ENCODE measurements at places on chromosomes 5 and 9. TPM values are rescaled to one million over a fixed set of nuclear protein-coding genes. Genes with fewer than 3 reads are reported as not detected.

- peak; percentile 29 for DNase-seq
Observed at GRCh38 chr5:126884269-126884819, 107.4 kb downstream of the LMNB1 start.

MYOT gene
- 0.61 TPM for total RNA-seq

DNA sequence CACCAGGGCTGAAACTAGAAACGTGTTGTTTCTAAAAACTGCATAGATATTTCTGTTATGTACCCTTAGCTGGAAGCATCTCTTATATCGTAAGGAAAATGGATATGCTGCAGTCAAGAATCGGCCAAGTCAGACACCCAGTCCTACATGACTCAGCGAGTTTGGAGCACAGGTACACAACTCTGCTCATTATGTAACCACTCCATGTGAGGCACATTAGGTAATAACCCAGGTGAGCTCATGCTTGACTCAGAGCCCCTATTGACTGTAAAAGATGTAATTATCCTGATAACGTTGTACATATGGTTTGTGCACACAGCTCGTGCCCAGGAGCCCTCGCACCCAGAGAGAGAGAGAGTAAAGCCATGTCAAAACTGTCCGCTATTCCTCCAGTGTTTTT lies 593.7 kb upstream of the ACO1 start:
- DNase-seq: no peak

ACOT12 gene
- total RNA-seq: not detected

- DNase-seq: no peak
Observed at GRCh38 chr9:70817311-70817710, 304.1 kb downstream of the TRPM3 start.

GRCh38 chr9:130794923-130795495 lies 40.0 kb upstream of the ABL1 start:
- DNase-seq: no peak

GALT gene
- total RNA-seq: 53.0 TPM

Measured in lung (tissue), 17 donors.